Stimulated activated CD8-positive, alpha-beta memory T cell treated with anti-CD3 and anti-CD28 coated beads, Interleukin-7, amount 100 ng/mL, for 1 hour (primary cell): ENCODE measurements at places on chromosomes 3 and 15.
A peak's percentile ranks its signal among the peaks of the same experiment; 100 is the strongest.

- no peak for DNase-seq
Observed at GRCh38 chr3:171309906-171310359, 150.3 kb downstream of the TNIK start.

GRCh38 chr15:65923264-65923663 lies 54.0 kb downstream of the RAB11A start:
- no peak for DNase-seq

- no peak for DNase-seq
Observed at GRCh38 chr15:39204031-39204430, 376.8 kb upstream of the THBS1 start.

DNA sequence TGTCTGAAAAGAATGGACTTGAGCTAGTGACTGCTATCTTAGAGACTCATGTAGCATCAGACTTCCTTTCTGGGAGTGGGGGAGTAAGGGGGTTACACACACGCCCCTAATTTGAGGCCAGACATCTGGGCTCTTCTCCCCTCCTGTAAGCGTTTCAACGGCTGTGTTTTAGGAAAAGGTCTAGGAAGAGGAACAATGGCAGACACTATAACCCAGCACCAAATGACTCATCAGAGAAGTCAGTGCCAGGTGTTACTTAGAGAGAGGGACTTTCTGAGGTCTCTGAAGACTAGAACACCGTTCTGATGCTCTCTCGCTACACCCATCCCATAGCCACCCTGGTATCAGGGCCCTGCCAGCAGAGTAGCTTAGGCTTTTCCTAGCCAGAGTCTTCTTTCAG lies 65.5 kb downstream of the SSUH2 start:
- DNase-seq = no peak

- DNase-seq = no peak
Observed at GRCh38 chr15:61200626-61201025, 28.5 kb downstream of the RORA start.

GRCh38 chr15:90097475-90097874 lies 4.8 kb downstream of the IDH2 start:
- DNase-seq = peak; percentile 30

- DNase-seq = no peak
Observed at GRCh38 chr3:72266016-72266370, 481.0 kb upstream of the PROK2 start.

DNA sequence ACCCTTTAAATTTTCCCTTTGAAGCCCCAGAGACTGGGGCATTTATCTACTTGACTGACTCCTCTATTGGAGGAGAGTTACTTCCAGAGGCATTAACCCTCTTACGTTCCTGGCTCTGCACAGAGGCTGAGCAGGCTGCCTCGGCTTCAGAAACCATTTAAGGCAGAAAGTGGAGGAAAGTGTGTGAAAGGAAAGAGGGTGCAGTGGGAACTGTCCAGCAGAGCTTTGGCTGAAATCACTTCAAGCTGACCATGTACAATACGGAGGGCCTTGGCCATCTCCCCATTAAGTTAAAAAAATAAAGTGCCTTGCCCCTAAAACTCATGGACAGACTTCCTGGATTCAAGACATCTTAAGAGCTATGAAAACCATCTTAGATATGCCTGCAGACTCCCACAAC lies 238.7 kb downstream of the SV2B start:
- no peak for DNase-seq

DNA sequence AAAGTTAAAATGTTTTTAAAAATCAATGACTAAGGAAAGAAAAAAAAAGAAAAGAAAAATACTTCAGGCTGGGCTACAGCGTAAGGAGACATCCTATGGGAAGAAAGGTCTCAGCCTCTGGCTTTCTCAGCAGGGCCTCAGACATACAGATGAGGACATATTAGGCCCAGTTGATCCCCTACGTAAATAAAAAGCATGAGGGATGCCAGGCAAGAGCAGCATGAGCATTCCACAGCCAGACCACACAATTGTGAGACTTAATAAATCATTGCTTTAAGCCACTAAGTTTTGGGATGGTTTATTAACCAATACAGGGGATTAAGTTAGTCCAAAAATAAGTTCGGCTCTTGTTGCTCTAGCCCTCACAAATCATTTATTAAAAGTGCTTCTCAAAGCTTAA lies 394.1 kb upstream of the NECTIN3 start:
- no peak for DNase-seq

DNA sequence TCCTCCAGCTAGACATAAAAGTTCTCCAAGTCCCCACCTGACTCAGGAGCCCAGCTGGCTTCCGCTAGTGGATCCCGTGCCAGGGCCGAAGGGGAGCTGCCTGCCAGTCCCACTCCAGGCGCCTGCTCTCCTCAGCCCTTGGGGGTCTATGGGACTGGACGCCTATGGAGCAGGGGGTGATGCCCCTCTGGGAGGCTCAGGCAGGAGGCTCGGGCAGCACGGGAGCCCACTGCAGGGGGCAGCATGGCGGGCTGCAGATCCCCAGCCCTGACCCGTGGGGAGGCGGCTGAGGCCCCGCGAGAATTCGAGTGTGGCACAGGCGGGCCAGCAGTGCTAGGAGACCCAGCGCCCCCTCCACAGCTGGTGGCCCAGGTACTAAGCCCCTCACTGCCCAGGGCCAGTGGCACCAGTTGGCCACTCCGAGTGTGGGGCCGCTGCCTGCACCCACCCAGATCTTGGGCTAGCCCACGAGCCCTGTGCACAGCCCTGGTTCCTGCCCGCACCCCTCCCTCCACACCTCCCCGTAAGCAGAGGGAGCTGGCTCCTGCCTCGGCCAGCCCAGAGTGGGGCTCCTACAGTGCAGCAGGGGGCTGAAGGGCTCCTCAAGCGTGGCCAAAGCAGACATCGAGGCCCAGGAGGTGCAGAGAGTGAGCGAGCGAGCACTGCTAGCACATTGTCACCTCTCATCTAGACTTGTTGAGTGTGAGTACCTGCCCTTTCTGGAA lies 221.3 kb upstream of the NSMCE3 start:
- DNase-seq = no peak

DNA sequence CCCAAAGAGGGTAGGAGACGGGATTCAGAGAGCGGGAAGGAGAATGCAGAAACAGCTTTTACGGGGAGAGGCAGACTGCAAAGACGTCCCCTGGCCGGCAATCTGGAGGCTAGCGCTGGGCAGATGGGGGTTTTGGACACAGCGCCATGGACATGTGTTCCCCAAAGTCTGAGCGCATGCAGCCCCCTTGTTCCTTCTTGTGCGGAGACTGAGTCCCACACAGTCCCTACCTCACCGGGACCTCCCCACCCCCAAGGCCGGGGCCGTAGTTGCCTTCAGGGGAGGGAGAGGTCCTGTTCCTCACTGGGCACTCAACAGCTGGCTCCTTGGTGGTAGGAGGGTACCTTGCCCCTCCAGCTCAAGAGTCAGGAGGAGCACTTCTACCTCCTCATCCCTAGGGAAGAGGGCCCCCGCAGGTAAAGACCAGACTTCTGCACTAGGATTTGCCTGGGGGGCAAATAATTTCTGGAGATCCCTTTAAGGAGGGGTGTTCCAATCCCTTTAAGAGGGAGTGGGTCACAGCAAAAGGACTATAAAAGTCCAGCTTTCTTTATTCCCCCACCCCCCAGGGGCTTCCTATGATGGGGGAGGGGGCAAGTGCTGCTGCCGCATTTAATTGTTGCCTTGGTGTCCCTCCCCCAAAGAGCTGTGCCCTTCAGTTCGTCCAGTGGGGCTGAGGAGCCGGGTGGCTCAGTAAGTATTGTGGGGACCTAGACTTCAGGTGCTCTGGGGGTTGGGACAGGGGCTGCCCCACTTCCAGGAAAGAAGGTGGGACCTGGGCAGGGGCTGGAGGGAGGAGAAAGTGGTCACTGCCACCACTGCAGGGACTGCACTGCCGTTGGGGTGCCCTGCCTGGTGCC lies 3.6 kb upstream of the BAHD1 start:
- no peak for DNase-seq

GRCh38 chr15:56783857-56784661 lies 50.8 kb upstream of the ZNF280D start:
- DNase-seq = no peak

DNA sequence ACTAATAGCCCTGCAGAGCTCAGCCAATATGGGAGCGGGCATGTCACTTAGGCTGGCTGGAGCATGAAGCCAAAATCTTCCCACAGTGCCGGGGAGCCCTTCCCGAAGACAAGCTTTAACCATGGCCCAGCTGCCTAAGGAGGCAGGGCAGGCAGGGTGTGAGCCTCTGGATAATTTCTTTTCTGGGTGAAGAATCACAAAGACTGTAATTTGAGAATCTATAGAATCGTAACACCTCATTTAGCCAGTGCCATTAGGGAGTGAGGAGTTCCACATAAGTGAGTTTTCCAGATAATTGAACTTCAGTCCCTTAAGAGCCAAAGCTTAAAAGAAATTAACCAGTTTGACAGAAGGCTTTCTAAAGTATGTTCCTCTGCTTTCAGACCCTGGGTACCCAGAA lies 40.2 kb upstream of the TLE3 start:
- DNase-seq = no peak

DNA sequence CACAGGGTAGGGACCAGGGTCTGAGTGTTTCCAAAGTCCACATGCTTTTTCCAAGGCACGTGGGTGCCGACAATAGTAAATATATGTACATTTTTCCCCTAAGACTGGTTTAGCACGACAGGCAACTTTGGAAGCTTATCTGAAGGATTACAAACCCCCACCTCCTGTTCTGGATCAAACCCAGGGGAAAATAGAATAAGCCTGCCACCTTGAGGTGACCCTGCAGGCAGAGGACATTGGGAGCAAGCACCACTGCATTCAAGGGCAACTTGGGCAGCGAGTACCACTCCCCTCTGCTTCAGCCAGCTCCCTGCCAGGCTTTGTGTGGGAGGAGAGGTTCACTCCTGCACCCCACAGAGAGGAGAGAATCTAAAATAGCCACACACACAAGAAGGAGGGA lies 44.8 kb downstream of the KBTBD12 start:
- no peak for DNase-seq

DNA sequence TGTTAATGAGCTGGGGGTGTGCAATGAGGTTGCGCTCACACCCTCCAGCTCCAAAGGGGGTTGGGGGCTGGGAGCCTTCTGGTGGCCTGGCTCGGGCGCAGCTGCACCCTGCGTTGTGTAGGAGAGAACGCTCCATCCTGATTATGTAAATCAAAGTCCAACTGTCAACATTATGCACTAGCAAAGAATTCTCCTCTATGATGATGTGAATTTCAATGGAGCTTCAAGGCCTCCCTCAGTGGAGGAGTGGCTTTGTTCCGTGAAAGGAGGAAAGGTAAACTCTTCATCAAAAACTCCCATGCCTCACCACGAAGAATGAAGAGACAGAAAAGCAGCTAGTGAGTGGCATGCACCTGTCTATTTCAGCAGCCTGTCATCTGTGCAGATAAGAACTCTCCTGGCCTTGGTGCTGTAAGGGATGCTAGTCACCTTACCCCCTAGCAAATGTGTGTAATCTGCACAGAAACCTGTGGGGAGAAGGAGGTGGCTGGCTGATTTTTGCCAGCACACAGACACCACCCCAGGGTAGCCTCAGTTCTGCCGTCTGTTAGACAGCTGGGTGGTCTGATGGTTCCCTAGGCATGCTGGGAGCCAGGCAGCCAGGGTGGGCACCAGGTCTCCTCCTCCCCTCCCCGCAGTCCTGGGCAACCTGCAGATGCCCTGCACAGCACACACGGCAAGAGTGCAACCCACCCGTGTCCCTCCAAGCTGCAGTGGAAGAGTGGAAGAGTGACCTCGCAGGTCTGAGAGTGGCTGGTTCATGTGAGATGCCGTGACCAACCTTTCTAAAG lies 47.0 kb upstream of the TRPM1 start:
- DNase-seq = no peak

- DNase-seq = no peak
Observed at GRCh38 chr3:147008886-147009285, 397.5 kb downstream of the ZIC4 start.

DNA sequence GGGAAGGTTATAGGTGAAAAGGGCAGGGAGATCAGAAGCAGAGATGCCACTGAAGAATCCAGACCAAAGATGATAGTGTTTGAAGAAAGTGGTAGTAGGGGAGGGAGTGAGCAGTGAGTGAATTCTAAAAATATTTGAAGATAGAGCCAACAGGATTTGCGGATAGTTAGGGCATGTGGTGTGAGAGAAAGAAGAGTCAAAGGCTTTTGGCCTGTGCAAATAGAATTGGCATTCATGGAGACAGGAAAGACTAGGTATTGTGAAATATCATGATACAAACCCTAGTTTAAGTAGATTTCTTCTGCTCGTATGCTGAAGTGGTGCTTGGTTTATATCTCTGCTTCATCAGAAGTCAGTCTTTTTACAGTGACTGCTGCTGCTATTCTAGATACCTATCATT lies 224.2 kb upstream of the CFAP20DC start:
- no peak for DNase-seq

- DNase-seq = no peak
Observed at GRCh38 chr3:126939338-126939718, 43.6 kb upstream of the PLXNA1 start.

DNA sequence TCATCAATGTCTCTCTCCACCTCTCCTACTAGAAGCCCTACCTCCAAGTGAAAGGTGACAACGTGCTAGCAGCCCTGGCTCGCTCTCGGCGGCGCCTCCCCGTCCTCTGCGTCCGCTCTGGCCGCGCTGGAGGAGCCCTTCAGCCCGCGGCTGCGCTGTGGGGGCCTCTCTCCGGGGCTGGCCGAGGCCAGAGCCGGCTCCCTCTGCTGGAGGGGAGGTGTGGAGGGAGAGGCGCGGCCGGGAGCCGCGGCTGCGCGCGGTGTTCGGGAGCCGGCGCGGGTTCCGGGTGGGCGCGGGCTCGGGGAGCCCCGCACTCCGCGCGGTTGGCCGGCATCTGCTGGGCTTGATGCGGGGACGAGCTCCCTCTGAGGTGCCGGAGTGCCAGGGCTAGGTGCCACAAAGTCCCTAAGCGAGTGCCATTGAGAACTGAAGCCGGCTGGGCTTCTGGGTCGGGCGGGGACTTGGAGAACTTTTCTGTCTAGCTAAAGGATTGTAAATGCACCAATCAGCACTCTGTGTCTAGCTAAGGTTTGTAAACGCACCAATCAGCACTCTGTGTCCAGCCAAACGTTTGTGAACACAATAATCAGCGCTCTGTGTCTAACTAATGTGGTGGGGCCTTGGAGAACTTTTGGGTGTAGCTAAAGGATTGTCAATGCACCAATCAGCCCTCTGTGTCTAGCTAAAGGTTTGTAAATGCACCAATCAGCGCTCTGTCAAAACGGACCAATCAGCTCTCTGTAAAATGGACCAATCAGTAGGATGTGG lies 84.8 kb upstream of the ARRDC4 start:
- no peak for DNase-seq

- DNase-seq = no peak
Observed at GRCh38 chr3:196193736-196194541, 17.3 kb downstream of the ZDHHC19 start.
